ENCODE measurements at places on chromosomes 1 and 21.
A peak's percentile ranks its signal among the peaks of the same experiment; 100 is the strongest.

- DNase-seq, result no peak
Measured at GRCh38 chr1:27402349-27402754, 9.9 kb downstream of the GPR3 start.

DNA sequence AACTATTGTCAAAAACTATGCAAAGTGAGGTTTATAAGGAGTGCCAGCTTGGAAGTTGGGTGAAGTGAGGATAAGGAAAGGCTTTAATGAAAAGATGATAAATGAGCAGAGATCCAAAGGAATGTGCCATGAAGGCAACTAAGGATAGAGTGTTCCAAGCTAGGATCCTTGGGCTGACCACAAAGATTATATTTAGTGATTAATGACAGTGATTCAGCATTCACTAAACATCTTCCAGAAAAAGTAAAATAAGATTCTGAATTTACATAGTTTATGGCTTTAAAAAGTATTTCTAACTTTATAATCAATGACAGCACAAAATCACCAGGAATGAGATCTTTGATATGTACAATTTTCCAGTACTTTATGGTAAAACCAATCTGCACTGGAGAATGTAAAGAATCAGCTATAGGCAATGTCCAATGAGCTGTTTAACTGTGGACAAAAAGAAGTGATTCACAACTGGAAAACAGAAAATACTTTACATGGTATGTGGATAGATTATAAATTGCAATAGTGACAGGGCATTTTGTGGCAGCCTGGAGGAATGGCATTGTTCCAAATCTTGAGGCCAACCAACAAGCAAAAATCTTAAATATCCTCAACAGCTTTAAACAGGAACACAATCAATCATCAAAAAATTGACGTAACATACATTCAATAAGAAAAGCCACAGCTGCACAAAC, 91.2 kb upstream of the KCTD3 start:
- no peak for DNase-seq

GRCh38 chr1:223763881-223764280, 51.5 kb downstream of the CAPN2 start:
- no peak for DNase-seq

GRCh38 chr1:151720974-151721787, at the start of gene RIIAD1:
TSS of gene RIIAD1 (plus strand) at chr1:151721522. CDS start at chr1:151721537, 15 bp downstream.
- peak; percentile 7 for DNase-seq

- DNase-seq, result no peak
Measured at GRCh38 chr1:25050165-25050564, 120.1 kb upstream of the RUNX3 start.

DNA sequence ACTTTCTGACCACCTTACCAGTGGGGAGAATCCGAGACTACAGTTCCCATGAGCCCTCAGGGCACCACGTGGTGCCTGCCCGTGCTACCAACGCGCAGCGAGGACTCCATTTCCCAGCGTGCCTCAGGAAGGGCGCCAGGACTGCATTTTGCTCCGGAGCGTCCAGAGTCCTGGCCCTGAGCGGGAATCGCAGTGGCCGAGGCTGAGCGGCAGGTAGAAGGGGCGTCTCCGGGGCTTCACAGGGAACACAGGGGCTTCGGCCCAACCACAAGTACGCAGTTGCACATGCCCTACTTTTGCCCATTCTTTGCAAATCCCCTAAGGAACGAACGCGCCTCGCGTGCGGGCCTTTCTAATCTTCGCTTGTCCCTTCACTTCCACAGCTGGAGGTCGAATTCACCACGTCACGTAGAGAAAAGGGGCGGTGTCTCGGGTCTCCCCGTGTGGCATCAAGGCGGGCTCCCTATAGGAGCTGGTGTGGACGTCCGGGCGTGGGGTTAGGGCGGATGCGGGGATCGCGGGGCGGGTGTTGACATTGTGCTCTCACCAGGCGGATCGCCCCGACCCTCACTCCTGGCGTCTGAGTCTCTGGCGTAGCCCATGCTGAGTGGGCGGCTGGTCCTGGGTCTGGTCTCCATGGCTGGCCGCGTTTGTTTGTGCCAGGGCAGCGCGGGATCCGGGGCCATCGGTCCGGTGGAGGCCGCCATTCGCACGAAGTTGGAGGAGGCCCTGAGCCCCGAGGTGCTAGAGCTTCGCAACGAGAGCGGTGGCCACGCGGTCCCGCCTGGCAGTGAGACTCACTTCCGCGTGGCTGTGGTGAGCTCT, at the start of gene BOLA1:
TSS of gene BOLA1 (plus strand) at position 109 of the 825 bp plus-strand sequence. CDS start at position 601, 492 bp downstream.
- peak; percentile 63 for DNase-seq

DNA sequence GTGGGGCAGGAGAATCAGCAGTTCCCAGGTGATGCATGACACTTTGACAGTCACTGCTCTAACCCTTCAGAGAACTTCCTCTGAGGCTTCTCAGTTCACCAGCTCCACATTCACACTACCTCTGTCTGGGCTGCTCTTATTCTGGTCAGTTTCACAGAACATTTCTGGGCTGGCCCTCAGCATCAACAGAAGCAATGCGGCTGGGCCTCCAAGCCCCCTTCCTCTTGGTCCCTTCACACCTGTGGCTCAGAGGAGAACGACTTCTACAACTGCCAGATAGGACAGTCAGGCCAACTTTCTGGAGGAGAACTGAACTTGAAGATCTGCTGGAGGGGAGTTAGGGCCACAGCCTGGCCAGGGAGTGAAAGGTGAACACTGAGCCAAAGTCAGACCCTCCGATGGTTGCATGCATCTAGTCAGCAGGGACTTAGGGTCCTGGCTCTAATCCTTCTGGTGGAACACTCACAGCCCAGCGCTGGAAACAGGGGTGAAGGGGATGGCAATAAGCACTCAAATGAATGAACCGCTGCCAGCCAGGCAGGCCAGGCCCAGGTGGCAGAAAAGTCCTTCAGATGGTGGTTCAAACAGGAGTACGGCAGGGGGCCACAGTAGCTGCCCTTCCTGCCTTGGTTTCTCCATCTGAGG, 274.1 kb downstream of the FOXD2 start:
- DNase-seq, result no peak

- DNase-seq, result no peak
Measured at GRCh38 chr1:154856049-154856448, 14.0 kb downstream of the KCNN3 start.

All from stimulated activated CD4-positive, alpha-beta T cell treated with anti-CD3 and anti-CD28 coated beads, Interleukin-15, amount 100 ng/mL, for 1 hour (primary cell).